ENCODE measurements at places on chromosomes 7 and 10.

GRCh38 chr10:46528675-46529615 is 27.5 kb downstream of the GPRIN2 start:
- DNase-seq: no peak

- no peak for DNase-seq
These were observed 169.8 kb downstream of the NOC3L start for GRCh38 chr10:94192974-94193373.

- peak; percentile 71 for DNase-seq
These were observed at the start of gene ZNF467 for GRCh38 chr7:149773446-149774236. TSS of gene ZNF467 (minus strand) at chr7:149773588. CDS start at chr7:149771032, 2,556 bp downstream.

GRCh38 chr10:94108200-94108599 is 114.5 kb downstream of the PLCE1 start:
- DNase-seq: no peak

- no peak for DNase-seq
These were observed 155.9 kb upstream of the ASAH2 start for GRCh38 chr10:50407076-50407801.

GRCh38 chr7:33041631-33042428 is 20.7 kb downstream of the NT5C3A start:
- no peak for DNase-seq

- DNase-seq: no peak
These were observed 25.9 kb downstream of the GRK5 start for GRCh38 chr10:119233123-119233820.

- no peak for DNase-seq
These were observed 4.7 kb upstream of the ZNF775 start for GRCh38 chr7:150374472-150374871.

Data from lung (tissue), 17 donors.